ENCODE measurements at places on chromosomes 2 and 18.

DNA sequence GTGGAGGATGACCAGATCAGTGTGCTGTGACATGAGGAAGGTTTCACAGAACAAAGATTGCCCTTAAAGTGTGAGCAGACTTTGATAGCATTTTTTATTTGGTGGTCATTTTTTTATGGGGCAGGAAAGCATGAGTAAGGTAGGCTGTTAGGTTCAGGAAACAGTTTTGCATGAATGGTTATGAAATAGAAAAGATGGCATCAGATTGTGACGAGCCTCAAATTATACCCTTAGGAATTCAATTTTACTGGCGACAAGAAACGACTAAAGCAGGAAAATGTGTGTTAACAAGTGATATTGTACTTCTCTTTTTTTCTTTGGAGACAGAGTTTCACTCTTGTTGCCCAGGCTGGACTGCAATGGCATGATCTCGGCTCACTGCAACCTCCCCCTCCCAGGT lies 44.7 kb downstream of the PIK3C3 start:
- DNase-seq = no peak

- DNase-seq = no peak
Observed at GRCh38 chr2:96933305-96934181, 52.8 kb downstream of the FAM178B start.

- no peak for DNase-seq
Observed at GRCh38 chr18:23668731-23669130, 6.0 kb upstream of the ANKRD29 start.

- no peak for DNase-seq
Observed at GRCh38 chr2:127664065-127664894, 11.1 kb downstream of the LIMS2 start.

DNA sequence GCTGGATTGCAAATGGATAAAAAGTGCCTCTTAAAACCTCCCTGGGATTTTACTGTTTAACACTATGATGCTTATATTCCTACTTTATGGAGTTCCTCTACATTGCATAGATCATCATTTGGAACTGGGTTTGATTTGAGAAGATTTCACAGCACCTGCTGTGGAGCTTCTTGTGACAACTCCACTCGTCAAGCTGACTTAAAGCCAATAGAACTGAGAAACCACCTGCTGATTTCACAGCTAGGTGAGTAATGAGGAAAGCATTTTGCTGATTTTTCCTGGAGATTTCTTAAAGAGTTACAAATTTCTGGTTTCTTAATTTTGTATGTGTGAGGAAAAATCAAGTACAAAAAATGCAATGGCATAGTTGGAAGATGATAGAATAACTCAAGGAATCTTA lies 739.1 kb upstream of the LRRTM1 start:
- no peak for DNase-seq

GRCh38 chr2:40043191-40043590 lies 264.1 kb upstream of the THUMPD2 start:
- DNase-seq = peak; percentile 71

- no peak for DNase-seq
Observed at GRCh38 chr2:234680688-234681619, 184.1 kb upstream of the ARL4C start.

- DNase-seq = peak; percentile 26
Observed at GRCh38 chr18:8052237-8052701, 485.2 kb downstream of the PTPRM start.

DNA sequence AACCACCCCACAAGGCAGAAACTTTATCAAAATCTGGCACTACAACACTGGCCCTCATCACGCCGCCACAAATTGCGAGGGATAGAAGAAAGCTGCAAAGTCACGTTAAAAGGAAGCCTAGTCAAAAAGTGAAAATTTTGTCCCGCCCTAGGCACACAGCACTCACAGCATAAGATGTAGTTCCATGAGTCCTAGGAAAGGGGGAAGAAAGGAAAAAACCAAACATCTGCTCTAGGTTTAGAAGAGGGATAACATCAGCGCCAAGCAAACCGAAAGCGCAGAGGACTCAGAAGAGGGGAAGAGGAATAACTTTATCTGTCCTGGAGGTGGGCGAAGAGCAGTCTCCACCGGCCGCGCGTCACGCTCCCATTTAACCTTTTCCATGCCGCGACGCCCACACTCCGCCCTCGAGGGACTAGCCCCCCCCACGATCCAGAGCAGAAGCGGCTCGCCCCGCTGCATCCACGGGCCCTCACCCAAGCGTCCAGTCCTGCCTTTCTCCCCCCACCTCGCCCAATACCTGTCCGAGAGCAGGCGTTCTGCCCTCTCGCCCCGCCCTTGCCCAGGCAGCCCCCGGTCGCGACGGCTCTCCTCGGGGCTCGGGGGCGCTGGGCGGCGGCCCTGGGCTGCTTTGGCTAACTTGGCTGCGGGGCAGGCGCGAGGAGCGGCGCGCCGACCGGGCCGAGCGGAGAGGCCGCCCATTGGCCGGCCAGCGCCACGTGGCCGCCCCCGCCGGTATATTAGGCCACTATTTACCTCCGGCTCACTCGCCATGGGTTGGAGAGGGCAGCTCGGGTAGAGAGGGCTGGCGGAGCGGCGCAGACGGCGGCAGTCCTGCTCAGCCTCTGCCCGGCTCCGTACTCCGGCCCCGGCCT lies at the start of gene HOXD1:
Gene HOXD1 (plus strand): TSS at position 770 of the 875 bp plus-strand sequence. CDS start 134 bp downstream, outside the sequence.
- DNase-seq = no peak

DNA sequence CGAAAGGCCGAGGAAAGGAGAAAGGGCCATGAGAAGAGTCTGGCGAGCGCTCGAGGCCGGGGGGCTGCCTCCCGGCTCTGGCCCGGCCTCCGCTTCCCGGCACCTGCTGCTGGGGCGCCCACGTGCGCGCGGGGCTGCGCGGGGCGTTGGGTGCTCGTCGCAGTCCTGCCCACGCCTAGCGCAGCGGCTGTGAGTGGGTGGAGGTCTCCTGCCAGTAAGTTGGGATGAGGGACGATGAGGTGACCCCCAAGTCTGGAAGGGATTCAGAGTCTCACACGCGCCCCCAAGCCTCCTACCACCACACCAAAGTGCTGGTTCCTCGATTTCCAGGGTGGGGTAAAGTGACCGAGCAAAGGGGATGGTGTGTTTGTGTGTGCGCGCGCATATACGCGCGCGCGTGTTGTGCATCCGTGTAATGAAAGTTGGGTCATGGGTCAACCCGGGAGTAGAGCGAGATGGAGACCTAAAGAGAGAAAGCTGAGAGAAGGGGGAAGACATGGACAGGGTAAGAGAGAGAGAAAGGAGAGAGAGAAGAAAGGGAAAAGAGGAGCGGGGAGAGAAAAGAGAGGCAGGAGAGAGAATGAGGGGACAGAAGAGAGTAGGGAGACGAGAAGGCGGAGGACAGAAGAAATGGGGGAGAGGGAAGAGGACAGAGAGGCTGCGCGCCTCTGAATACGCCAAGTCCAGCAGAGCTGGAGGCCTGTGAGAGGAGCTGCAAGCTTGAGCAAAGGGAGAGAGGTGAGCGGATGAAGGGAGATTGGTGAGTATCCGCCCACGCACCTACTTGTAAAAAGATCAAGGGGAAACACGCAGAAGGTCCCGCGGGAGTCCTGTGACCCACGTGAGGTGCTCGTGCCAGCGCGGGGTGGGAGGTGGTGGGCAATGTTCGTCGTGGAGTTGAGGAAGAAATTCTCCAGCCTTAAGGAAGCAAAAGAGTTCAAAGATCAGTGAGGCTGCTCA lies 1.7 kb upstream of the NETO1 start:
- no peak for DNase-seq

DNA sequence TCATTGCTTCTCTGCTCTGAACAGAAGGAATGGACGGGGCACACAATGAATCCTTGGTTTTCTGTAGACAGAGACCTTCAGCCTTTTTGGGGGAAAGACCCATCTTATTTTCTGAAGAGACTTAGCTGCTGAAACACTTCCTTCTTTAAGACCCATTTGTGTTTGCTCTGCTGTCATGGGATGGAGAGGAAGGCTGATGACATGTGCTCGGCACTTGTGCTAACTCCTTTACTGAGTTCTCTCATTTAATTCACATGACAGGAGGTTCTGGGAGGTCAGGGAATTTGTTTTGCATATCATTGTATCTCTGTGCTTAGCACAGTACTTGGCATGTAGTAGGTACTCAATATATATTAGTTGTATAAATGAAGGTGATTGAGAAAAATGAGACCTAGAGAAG lies 39.0 kb downstream of the OXER1 start:
- no peak for DNase-seq

DNA sequence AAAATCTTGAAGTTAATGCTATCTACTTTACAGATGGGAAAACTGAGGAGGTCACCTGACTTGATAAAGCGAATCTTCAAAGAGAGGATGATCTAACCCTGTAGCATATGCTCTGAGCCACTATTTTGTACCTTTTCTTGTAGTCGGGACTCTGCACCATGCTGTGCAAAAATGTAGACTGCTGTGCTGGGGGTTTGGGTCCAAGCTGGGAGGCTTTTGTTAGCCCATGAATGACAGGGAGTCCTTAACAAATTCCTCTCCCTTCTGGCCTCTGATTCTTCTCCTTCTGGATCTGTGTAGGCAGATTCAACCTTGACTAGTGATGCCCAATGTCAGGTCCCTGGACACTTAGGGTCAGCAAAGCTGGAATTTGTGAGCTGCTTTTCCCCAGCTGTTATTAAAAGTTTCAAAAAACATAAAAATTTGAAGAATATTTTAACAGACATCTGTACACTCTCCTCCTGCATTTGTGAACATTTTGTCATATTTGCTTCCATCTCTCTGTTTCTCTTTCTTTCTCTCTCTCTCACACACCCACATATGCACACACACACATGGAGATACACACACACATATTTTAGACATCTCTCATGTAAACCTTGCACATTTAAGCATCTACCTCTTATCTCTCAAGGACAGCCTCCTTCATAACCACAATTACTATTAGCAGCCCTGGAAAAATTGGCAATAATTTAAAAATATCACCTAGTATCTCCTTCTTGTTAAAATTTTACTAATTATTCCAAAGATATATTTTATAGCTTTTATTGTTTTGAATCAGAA lies 335.0 kb upstream of the TRIB2 start:
- DNase-seq = peak; percentile 18

- peak; percentile 48 for DNase-seq
Observed at GRCh38 chr2:84878896-84879583, 1.8 kb downstream of the TRABD2A start.

- no peak for DNase-seq
Observed at GRCh38 chr18:44816050-44816449, 135.4 kb downstream of the SETBP1 start.

DNA sequence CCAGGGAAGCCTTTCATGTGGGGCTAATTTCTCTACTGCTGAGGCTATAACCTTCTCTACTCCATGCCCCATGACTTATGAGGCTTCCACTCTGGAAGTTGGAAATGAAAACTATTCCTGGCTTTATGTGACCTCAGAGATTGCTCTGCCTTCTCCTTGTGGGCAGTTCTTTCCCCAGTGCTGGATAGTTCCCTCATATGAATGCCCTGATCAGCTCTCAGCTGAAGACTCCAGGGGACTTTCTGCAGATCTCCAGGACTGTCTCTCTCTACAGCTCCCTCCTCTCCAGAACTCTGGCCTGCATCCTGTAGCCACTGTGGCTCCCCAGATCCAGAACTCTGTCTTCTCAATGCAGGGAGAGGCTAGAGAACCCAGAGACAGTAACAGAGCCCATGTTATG lies 235.1 kb downstream of the SEPTIN10 start:
- DNase-seq = peak; percentile 30

GRCh38 chr2:1591978-1592907 lies 152.1 kb downstream of the PXDN start:
- peak; percentile 77 for DNase-seq

DNA sequence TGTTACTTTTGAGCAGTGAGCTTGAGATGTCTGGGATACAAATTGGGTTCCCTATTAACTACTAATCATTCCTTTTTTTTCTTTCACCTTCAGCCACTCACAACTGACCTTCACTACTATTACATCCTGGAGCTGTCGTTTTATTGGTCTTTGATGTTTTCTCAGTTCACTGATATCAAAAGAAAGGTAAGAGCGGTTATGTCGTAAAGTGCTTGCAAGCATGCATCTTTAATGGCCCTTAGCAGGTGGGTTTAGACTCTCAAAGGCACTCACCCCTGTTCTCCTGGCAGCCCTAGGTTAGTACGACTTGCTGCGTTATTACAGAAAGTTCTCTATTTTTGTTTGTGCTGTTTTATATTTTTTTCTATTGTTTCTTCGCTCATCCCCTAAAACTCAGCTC lies 107.6 kb upstream of the NOSTRIN start:
- DNase-seq = no peak

GRCh38 chr2:215930505-215931253 lies 82.7 kb downstream of the MREG start:
- peak; percentile 48 for DNase-seq

GRCh38 chr2:216881411-216881810 lies 21.5 kb upstream of the TNP1 start:
- DNase-seq = no peak

DNA sequence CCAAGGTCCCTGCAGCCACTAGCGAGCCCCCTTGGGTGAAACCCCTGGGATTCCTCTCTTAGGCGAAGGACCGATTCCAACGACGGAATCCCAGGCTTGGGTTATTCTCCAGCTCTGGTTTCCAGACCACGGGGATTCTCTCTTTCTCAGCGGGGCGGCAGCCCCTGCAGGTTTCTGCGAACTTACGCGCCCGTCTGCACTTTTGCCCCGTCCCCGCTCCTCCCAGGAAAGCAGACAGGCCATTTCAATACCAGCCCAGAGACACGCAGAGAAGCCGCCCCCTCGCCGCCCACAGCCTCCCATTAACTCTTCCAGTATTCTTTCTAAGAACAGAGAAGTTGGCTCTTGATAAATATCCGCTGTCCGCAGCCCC lies 1.2 kb downstream of the CBLN2 start:
- DNase-seq = no peak

DNA sequence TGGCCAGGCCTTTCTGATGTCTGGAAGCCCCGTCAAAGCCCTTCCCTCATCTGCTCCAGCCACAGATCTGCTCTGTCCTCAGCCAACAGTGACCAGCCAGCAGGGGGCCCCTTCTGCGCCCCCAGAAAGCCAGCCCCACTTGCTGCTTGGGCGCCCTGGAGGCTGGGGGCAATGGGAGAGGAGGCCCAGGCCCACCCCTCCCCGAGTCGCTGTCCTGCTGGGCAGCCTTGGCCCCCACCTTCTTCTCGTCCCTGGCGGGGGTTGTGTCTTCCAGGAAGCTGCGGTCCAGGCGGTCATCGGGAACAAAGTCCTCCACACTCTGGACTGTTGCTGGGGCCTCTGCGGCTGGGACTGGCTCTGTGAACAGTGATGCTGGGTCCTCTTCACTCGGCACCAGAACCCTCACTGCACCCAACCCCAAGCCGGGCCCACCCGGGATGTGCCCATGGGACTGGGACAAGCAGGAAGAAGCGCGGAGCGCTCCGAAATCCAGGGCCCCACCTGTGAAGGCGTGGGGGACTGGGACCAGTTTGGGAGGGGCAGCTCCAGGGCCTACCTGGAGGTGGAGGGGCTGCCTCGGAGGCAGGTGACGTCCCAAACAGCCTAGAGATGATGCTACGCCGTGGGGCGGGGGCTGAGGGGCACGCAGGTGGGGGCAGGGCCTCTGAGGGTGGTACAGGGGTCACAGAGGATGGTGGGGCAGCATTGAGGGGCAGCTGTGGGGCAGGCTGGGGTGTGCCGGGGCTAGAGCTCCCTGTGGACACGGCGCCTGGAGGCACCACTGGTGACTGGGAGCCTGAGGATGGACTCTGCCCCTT lies 257.6 kb downstream of the ANKRD30B start:
- DNase-seq = no peak
